ENCODE measurements at places on chromosomes 5 and 9.
A peak's percentile ranks its signal among the peaks of the same experiment; 100 is the strongest.

DNA sequence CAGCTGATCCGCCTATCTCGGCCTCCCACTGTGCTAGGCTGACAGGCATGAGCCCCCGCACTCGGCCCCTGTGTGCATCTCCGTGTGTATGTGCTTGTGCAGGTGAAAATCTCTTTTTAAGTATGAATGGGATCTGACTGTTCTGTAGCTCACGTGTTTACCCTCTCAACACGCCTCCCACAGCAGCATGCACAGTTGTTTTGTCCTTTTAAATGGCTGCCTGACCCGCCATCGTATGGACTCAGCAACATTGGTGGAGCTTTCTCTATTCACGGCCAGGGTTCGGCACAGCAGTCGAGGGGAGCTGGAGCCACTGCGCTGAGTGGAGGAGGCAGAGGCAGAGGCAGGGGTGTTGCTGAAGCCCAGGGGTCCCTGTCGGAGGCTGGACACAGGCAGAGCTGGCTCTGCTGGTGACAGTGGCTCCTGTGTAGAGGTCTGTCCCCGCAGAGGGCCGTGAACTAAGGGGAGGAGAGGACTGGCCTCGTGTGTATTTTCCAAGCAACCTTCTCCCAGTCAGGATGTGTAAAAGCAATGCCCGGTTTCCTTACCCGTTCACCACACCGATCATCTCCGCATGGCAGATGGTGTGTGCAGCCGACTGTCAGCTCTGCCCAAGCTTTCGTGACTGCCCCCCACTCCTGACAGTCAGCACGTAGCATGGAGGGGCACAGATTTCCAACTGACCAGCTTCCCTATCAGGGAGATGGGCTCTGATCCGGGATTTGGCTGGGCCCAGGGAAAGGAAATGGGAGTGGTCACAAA is 37.3 kb downstream of the MRPL36 start:
- peaks cover 21% of the 10 kb centered on the region for H3K27me3 ChIP-seq
- no peaks in the 10 kb centered on the region for H3K4me1 ChIP-seq
- peaks cover 4% of the 10 kb centered on the region for H3K36me3 ChIP-seq
- no peak overlapping the region for H3K4me3 ChIP-seq
- H3K27ac ChIP-seq = no peak overlapping the region

DNA sequence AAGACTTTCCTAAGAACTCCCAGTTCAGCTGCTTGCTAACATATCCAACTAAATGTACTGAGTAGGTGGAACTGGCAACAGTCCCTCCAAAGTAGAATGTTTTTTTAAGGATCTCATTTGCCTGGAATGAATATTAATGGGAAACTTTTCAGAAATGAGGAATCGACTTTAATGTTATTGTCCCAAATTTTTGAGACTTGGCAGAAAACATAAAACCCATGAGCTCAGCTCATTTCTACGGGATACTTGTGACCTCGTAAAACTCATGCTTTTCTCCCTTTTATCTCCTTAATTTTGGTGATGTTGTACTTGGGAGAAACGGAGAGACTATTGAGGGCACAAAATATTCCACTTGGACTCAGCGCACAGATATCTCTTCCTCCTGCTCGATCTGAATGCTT is 296.8 kb downstream of the EBF1 start:
- no peaks in the 10 kb centered on the region for H3K27me3 ChIP-seq
- no peaks in the 10 kb centered on the region for H3K36me3 ChIP-seq
- H3K4me1 ChIP-seq = peaks cover 5% of the 10 kb centered on the region
- H3K27ac ChIP-seq = no peak overlapping the region

DNA sequence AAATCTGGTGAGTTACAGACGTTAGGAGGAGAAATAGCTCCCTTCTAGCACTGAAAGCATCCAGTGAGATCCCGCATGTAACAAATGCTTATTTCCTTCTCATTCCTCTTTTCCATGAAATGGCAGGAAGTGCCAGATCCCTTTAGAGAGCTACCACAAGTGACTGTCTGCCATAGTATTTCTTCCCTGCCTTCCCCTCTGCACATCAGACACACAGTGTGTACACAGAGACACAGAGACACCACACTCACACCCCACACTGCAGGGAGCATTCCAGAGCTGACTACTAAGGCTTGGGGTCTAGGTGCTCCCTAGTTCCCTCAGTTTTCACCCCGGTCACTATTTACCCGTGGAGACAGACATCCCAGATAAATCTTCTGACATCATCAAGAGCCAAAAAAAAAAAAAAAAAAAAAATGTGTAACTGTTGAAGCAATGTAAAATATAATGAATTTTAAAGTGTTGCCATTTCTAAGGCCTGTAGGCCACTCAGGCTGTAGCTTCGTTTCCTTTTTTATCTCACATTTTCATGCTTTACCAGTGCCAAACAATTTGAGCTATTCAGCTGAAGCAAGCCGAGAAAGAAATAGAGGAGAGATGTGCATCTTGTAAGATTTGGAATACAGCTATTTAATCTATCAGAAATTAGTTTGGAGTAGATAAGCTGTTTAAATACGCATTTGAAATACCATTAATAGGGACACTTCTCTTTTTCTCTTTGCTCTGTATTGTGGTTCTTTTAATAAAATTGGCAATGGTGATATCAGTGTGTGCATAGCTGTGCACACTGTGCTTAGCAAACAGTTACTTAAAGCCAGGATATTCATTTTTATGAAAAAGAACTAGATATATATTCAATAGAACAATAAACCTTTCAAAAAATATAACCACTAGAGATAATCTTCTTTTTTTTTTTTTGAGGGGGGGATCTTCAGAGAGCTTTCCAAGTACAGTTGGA is 405.5 kb downstream of the PDE4D start:
- no peak overlapping the region for H3K4me3 ChIP-seq

- no peaks in the 10 kb centered on the region for H3K4me1 ChIP-seq
- no peaks in the 10 kb centered on the region for H3K27me3 ChIP-seq
- no peak overlapping the region for H3K27ac ChIP-seq
- DNase-seq = no peak
- no peaks in the 10 kb centered on the region for H3K36me3 ChIP-seq
Observed at GRCh38 chr9:1210954-1211353, 160.8 kb downstream of the DMRT2 start.

- H3K36me3 ChIP-seq = peaks cover 4% of the 10 kb centered on the region
- H3K27me3 ChIP-seq = no peaks in the 10 kb centered on the region
- H3K27ac ChIP-seq = no peak overlapping the region
- peaks cover 8% of the 10 kb centered on the region for H3K4me1 ChIP-seq
- no peak for DNase-seq
Observed at GRCh38 chr9:95816716-95817115, 58.8 kb upstream of the ERCC6L2 start.

DNA sequence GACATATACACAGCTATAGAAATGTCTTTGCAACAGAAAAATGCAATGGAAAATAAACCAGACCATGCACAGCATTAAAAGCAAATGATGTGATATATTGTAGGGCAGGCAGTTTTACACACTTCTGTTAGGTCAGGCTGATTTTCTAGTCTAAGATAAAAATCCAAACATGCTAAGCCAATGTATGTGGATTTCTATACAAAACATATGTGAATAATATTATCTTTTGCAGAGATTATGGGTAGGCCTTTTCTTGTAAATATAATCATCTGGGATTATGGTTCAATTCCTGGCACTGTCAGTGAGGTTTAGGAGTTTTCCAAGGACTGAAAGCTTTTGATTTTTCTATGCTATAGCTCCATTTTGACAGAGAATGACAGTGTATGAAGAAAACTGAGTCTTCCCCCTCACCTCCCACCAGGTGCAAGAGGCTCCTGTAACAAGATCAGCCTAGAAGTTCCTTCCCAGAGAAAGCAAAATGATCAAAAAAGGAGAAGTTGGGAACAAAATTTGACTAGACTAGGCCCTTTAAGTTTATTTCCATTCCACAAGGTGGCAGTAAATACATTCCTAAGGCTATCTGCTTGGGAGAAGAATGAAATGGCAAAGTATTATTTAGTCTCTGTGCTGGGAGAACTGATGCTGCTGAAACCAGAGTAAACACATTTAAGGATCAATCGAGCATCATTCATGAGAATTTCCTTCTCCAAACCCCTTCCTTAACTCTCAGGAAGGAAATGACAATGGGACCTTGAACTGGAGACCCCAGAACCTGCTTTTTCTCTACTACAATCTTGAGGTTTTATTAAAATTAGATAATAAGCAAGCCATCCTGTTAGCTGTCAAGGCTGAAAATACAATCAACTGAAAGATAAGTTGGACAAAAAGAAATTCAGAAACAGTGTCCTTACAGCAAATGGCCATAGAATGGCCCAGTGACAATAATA is 133.0 kb upstream of the TUT7 start:
- H3K27me3 ChIP-seq = no peaks in the 10 kb centered on the region
- H3K36me3 ChIP-seq = no peaks in the 10 kb centered on the region
- peaks cover 7% of the 10 kb centered on the region for H3K4me1 ChIP-seq
- DNase-seq = no peak
- H3K4me3 ChIP-seq = no peak overlapping the region

DNA sequence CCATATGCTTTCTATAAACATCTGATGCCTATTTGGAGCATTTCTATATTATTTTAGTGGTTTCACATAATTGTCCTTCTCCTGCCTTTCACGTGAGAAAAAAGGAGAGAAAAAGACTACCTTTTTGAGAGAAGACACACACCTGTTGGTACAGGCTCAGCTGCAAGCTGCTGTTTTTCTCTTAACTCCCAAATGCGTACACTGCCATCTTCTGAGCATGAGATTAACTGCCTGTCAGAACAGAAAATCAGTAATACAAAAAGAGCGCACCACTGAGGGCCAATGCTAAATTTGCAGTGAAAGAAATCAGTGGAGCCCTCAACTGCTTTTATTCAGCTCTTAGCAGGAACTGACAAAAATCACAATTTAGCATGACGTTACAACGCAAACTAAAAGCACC is 54.9 kb downstream of the WDR41 start:
- H3K4me3 ChIP-seq = no peak overlapping the region
- no peak overlapping the region for H3K27ac ChIP-seq
- no peak for DNase-seq

- H3K27ac ChIP-seq = no peak overlapping the region
- no peaks in the 10 kb centered on the region for H3K36me3 ChIP-seq
- H3K27me3 ChIP-seq = peaks cover 12% of the 10 kb centered on the region
- H3K4me3 ChIP-seq = no peak overlapping the region
- H3K4me1 ChIP-seq = no peaks in the 10 kb centered on the region
Observed at GRCh38 chr5:90747175-90747574, 188.6 kb downstream of the ADGRV1 start.

DNA sequence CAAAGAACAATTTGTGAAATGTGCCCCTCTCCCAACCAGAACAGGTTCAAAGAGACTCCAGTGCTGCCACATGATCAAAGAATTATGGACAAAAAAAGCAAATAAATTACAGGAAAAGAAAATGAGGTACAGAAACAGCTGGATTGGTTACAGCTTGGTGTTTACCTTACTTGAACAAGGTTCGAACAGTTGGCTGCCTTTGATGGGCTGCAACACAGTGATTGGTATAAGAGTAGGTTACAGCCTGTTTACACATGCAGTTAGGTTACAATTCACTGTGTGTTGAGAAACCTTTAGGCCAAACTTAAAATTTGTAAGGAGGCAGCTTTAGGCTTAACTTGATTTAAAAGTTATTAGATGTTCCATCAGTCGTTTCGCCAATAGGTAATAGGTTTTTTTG is 3.4 kb upstream of the MOCS2 start:
- no peak for DNase-seq
- H3K4me1 ChIP-seq = peaks cover 26% of the 10 kb centered on the region
- no peaks in the 10 kb centered on the region for H3K27me3 ChIP-seq
- no peak overlapping the region for H3K4me3 ChIP-seq
- peaks cover 11% of the 10 kb centered on the region for H3K36me3 ChIP-seq

DNA sequence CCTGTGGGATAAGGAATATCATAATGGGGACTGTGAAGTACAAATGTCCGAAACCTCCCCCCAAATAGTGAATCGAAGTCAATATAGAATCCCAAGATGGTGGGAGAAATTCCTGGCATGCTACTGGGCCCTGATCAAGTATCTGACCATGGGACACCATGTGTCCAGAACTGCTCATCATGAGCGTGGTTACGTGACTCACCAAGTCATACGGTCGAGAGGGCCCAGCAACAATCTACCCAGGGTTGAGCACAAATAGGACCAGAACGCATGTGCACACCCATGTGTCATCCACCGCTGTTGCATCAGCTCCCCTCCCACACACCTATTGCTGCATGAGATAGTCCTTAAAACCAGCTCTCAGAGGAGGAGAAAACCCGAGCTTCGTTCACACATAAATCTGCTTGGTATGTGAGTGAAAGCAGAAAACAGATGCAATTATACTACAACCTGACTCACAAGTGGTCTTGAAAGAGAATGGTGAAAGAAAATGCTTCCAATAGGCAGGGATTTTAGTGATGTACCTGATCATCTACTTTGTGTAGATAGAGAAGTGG is 353.2 kb downstream of the CWC27 start:
- H3K36me3 ChIP-seq = peaks cover 3% of the 10 kb centered on the region
- no peak overlapping the region for H3K4me3 ChIP-seq
- H3K27me3 ChIP-seq = no peaks in the 10 kb centered on the region
- DNase-seq = no peak
- H3K4me1 ChIP-seq = peaks cover 4% of the 10 kb centered on the region
- peak overlapping the region; percentile 1 for H3K27ac ChIP-seq

DNA sequence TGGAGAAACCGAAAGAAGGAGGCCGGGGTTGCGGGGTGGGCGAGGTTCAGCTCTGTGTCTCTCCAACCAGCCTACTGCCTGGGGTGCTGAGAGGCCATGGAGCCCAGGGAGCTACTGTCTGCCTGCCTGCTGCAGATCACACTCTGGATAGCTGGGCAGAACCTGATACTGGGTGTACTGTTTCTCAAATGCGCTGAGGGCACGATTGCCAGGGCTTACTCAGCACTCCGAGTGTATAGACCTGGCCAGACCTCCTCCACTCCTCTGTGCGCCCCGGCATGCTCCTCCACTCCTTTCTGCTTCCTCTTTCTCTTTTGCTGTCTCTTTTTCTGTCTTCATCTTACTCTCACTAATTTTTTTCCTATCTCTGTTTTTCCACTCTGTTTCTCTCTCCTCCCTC is 215.1 kb downstream of the PAPPA start:
- H3K27me3 ChIP-seq = no peaks in the 10 kb centered on the region
- no peaks in the 10 kb centered on the region for H3K4me1 ChIP-seq
- no peaks in the 10 kb centered on the region for H3K36me3 ChIP-seq

DNA sequence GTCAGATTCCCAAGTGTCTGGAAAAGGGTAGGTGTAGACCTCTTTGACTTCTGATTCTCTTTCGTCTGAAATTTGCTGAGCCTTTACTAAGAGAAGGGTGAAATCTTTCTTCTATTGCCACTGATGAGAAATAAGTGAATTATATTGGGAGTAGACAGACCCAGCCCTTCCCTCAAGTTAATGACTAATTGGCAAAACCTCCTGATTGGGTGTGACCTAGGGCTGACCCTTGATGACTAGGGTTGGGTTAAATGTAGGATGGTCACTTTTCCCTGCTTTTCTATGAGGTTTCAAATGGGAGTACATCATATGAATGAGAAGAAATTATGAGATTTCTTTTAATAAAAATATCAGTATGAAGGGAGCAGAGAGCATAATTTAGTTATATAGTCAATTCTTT is 73.4 kb upstream of the C5orf46 start:
- H3K27me3 ChIP-seq = no peaks in the 10 kb centered on the region
- H3K36me3 ChIP-seq = no peaks in the 10 kb centered on the region
- DNase-seq = no peak
- no peak overlapping the region for H3K4me3 ChIP-seq
- no peak overlapping the region for H3K27ac ChIP-seq

All from activated naive CD8-positive, alpha-beta T cell treated with anti-CD3 and anti-CD28 coated beads, Interleukin-2, amount 50 U/mL, for 24 hours (primary cell).